Stimulated activated CD8-positive, alpha-beta memory T cell treated with anti-CD3 and anti-CD28 coated beads, Interleukin-7, amount 100 ng/mL, for 1 hour (primary cell): ENCODE measurements at places on chromosomes 5 and 9.

GRCh38 chr9:21560281-21560745 is 78.2 kb upstream of the IFNE start:
- no peak for DNase-seq

DNA sequence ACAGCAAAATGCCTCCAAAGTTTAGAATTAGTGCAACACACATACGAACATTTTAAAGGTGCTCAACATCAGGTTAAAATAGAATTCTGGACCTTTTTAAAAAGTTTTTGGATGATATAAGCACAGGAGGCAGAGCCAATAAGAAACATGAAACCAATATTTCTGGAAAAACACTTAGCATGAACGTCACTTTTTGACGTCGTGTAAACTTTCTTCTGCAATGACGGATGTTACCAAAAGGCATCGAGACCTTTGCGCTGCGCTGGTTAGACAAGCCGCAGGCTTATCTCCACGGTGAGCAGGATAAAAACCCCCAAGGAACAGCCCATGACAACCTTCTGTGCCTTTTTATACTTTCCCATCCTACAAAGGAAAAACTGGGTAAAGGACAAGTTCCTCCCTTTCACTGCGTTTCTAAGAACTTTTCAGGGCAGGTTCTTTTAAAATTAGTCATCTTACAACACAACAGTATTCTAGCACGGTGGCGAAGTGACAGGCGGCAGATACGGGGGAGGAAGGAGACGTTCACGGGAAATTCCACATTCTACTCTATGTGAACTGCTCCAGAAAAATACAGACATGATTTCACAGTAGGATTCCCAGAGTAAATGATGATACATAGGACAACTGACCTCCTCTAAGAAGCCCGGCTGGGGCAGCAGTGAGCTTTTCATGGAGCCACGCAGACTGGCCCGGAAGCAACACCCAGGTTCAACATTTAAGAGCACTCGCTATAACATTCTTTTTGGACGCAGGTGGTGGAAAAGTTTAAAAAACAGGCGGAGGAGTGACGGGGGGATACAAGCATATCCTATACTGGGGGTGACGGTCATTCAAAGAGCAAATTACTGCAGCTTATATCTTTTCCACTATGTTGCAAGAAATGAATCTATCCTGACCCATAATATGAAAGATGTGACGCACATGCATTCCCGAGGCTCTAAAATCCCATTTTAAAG is 52.4 kb downstream of the USP20 start:
- DNase-seq = no peak

DNA sequence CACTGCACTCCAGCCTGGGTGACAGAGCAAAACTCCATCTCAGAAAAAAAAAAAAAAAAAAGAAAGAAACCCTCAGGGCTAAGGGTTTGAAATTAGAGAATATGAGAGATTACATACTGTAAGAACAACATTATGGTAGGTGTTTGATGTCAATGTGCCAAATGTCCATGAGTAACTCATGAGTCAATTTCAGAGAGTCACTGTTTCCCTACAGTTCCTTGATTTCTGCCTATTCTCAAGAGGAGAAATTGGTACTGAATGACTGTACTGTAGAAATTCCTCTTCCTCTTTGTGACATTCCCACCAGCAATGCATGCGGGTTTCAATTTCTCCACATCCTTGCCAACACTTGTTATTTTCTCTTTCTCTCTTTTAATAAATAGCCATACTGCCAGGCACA is 35.2 kb downstream of the MARVELD2 start:
- no peak for DNase-seq

DNA sequence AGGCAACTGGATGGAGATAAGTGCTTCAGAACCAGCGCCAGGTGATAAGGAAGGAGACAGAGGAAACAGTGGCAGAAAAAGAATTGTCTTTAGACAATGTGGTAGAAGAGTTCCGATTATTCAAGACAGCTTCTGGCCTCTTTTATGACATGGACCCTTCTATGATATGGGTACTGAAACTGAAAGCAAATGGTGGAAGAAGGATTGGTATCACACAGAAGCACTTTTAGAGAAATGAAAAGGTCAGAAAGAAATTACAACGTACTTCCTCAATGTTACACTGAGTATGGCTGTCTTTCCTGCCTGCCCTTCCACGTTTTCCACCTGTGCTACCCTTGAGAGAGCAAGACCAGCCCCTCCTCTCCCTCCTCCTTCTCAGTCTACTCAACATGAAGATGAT is 959.3 kb downstream of the DNAH5 start:
- DNase-seq = no peak

GRCh38 chr5:159784993-159785392 is 131.3 kb upstream of the ADRA1B start:
- DNase-seq = no peak

GRCh38 chr9:3916984-3917383 is 382.9 kb downstream of the GLIS3 start:
- DNase-seq = no peak

DNA sequence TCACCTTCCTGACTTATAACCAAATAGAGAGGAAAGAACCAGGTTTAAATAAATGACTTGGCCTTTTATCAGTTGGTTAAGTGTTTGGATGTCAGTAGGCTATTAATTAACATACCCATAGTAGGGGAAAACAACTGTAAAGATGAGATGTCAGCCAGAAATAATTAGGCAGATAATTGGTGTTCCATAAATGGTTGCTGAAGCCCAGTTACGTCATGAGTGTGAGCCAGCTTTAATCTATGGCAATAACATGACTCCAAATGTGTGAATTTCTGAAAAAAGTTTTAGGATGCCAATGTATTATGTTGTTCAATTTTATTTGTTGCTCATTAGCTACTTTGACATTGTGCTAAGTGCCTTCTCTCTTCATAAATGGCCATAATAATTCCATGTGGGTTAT is 180.5 kb downstream of the FBXL7 start:
- DNase-seq = no peak

- no peak for DNase-seq
Observed at GRCh38 chr5:481347-481746, 38.4 kb downstream of the EXOC3 start.

DNA sequence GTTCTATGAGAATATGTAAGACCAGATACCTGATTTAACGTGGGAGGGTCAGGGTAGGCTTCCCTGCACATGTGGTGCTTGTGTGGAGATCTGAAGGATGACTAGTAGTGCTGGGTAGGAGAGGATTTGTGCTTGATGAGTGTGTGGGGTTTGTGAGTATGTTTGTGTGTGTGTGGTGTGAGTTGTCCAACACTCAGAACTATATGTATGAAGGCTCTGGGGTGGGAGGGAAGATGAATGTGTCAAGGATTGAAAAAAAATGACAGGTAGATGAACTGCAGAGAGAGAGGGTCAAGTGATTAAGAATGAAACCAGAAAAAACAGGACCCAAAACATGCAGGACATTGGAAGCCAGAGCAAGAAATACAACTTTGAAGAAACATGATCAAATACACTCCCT is 154.6 kb upstream of the NR3C1 start:
- DNase-seq = no peak
